Fibroblast of the aortic adventitia (primary cell): ENCODE measurements at places on chromosomes 1 and 21. TPM values are rescaled to one million over a fixed set of nuclear protein-coding genes. Genes with fewer than 3 reads are reported as not detected.
A peak's percentile ranks its signal among the peaks of the same experiment; 100 is the strongest.

Gene CAPZA1
- total RNA-seq, result 79.9 and 281 TPM in 2 replicates

Gene CACHD1
- total RNA-seq, result 7.3 and 11.6 TPM in 2 replicates

Gene ZBTB17
- total RNA-seq, result 13.8 and 21.7 TPM in 2 replicates

Gene KCNE2
- total RNA-seq, result not detected in 2 replicates

Gene SLAMF6
- not detected in 2 replicates for total RNA-seq

DNA sequence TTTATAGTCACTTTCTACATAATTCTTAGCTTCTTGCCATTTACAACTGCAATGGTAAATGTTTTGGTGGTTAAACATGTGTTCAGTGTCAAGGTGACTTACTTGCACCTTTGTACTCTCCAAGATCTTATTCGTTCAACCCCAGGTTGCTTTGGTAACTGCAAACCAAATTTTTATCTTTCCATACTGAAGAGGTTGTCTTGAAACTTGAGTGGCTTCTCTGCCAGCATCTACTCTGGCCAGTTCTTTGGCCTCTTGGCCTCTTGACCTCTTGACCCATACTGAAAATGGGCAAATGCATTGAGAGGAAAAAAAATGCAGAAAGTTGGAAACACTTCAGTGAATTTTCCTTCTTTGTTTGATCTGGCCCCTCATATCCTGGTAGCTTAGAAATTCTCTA is 88.0 kb upstream of the LRRC7 start:
- no peak for DNase-seq

DNA sequence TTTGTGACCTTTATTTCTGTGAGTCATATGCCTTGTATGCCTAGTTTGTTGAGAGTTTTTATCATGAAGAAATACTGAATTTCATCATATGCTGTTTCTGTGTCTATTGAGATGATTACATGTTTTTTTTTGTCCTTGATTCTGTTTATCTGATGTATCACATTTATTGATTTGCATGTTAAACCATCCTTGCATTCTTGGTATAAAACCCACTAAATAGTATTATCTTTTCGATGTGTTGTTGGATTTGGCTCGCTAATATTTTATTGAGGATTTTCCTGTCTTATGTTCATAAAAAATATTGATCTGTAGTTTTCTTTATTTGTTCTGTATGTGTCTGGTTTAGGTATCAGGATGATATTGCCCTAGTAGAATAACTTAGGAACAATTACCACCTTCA is 164.7 kb upstream of the CHRM3 start:
- DNase-seq, result no peak

- DNase-seq, result no peak
Measured at GRCh38 chr1:38652217-38652616, 207.4 kb downstream of the RRAGC start.

DNA sequence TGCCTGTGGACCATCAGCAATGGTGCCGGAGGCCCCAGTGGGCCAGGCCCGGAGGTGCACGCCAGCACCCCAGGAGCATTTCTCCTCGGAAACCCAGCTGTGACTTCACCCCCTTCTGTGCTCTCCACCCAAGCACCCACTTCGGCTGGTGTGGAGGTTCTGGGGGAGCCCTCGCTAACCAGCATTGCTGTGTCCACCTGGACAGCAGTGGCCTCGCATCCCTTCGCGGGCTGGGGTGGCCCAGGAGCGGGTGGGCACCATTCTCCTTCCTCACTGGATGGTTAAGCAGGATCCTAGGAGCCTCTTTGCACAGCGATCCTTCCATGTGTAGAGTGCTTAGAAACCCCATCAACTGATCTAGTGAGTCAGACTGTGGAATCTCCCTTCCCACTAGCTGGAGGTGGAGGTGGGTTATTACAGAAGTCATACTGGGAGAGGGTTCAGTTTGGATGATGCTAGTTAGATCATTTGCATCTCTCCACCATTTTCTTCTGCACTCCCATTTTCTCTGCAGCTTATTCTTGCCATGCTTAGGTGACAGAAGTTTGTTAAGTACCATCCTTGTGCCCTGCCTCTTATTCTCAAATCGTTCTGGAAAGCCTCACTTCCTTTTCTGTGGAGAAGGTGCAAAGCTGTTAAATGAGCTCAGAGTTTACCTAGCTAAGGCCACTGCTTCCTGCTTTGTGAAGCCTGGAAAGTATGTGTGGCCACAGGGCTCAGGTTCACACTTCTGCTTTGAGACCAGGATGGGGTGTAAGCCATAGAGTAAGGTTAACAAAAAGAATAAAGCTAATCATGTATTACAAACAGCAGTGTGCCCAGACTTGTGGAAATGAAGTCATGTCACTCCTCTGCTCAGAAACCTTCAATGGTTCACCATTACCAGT is 32.3 kb downstream of the TBX19 start:
- no peak for DNase-seq

DNA sequence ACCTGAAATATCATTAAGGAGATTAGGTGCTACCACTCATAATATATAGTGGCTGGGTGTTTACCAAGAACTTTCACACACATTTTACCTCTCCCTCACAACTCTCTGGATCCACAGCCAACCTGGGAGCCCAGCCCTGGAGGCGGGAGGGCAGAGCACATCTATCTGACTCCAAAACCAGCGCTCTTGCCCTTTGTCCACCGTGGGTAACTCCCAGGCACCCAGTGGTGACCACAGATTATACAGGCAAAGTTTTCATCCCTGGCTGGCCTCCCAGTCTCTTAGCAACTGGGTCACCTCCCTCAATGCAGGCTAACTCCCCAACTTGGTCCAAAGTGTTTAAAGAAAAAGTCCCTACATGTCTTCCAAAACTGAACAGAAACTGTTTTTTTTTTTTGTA is 2.4 kb downstream of the PAQR7 start:
- no peak for DNase-seq

GRCh38 chr1:153963850-153964331 is 554 bp upstream of the SLC39A1 start:
- DNase-seq, result peak; percentile 25

GRCh38 chr1:226653311-226653921 is 85.7 kb downstream of the ITPKB start:
- DNase-seq, result no peak

DNA sequence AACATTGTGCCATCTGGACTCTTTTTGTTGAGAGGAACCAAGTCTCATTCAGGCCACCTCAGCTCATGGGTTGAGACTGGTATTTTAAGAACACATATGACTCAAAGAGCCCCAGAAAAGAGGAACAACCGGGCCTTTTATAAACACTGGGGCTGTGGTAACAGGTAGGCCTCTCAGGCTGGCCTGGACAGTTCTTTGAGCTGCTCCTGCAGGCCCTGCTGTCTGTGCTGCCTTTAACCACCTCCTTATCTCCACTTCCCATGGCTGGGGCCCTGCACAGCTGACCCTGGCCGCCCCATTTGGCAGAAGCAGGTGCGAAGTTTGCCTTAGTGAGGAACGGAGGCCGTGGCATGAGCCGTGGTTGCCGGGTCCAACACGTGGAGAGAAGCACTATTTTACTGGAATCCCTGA is 163.3 kb downstream of the RHOU start:
- no peak for DNase-seq

- DNase-seq, result no peak
Measured at GRCh38 chr1:233261695-233262094, 33.8 kb downstream of the PCNX2 start.
